Activated T-cell treated with anti-CD3 and anti-CD28 coated beads, Interleukin-2, amount 50 U/mL, for 24 hours (primary cell): ENCODE measurements at places on chromosomes 6 and 20.

DNA sequence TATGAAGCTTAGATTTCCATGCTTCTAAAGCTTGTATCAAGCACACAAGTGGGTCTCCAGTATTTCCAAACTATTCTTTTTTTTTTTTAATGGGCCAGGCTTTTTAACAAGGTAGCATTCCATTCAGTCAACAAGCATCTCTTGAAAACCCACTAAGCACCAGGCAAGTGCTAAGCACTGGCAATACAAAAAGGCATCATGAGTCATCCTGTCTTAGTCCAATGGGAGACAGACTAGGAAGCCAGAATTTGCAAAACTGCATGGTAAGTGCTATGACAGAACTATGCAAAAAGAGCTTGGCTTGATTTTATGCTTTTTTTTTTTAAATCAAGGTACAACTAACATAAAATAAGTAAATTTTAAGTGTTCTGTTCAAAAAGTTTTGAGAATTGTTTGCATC is 109.3 kb upstream of the DST start:
- H3K27me3 ChIP-seq, result peaks cover 8% of the 10 kb centered on the region
- no peak for DNase-seq
- H3K4me3 ChIP-seq, result no peak overlapping the region
- peaks cover 10% of the 10 kb centered on the region for H3K4me1 ChIP-seq
- no peak overlapping the region for H3K27ac ChIP-seq
- no peaks in the 10 kb centered on the region for H3K36me3 ChIP-seq

- no peaks in the 10 kb centered on the region for H3K36me3 ChIP-seq
- peaks cover 30% of the 10 kb centered on the region for H3K27me3 ChIP-seq
- DNase-seq, result no peak
- H3K4me3 ChIP-seq, result no peak overlapping the region
These were observed 58.8 kb downstream of the MKKS start for GRCh38 chr20:10375191-10375590.

GRCh38 chr6:97189767-97190166 is 93.2 kb downstream of the MMS22L start:
- no peak overlapping the region for H3K27ac ChIP-seq
- DNase-seq, result no peak
- H3K27me3 ChIP-seq, result no peaks in the 10 kb centered on the region
- H3K4me1 ChIP-seq, result no peaks in the 10 kb centered on the region
- peaks cover 18% of the 10 kb centered on the region for H3K36me3 ChIP-seq
- H3K4me3 ChIP-seq, result no peak overlapping the region

GRCh38 chr6:125167579-125167978 is 14.0 kb downstream of the TPD52L1 start:
- no peak overlapping the region for H3K4me3 ChIP-seq
- no peak for DNase-seq
- H3K27ac ChIP-seq, result no peak overlapping the region
- H3K27me3 ChIP-seq, result peaks cover 16% of the 10 kb centered on the region

DNA sequence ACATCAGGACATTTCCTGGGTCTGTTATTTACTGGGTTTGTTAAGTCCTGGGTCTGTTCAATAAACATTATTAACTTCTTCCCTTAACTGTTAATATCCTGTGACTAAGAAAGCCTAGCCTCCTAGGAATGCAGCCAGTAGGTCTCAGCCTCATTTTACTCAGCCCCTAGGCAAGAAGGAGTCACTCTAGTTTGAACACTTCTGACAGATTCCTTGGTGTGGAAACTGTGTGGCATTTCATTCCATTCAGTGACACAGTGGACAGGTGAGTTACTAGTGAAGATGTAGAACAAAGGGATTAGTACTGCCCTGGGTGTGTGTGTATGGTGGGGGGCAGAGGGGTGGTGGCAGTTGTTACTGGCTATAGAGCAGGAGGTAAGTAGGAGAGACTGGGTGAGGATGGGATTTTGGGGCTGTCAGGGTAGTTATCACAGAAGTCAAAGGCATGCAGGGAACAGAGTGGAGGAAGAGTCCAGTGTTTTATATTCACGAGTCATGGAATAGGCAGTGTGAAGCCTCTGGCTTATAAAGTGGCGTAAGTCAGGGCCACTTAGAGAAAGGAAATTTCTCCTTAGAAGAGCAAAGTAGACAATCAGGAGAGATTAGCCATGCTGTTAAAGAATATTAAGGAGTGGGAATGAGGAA is 28.4 kb downstream of the RNF182 start:
- no peak overlapping the region for H3K27ac ChIP-seq
- H3K27me3 ChIP-seq, result peaks cover 14% of the 10 kb centered on the region
- no peaks in the 10 kb centered on the region for H3K4me1 ChIP-seq
- no peaks in the 10 kb centered on the region for H3K36me3 ChIP-seq
- DNase-seq, result no peak
- H3K4me3 ChIP-seq, result no peak overlapping the region

DNA sequence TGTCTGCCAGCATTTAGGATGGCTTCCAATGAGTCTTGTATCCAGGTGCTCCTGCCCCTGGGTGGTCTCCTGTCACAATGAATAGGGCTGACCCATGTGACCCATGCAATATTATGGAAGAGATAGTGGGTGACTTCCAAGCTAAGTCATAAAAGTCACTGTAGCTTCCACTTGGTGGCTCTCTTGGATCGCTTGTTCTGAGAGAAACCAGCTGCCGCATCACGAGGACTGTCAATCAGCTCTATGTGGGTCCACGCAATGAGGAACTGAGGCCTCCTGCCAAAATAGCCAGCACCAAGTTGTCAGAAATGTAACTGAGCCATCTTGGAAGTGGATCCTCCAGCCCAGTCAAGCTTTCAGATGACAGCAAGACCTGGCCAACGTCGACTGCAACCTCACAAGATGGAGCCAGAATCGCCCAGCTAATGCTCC is 14.9 kb upstream of the MATN4 start:
- peaks cover 26% of the 10 kb centered on the region for H3K36me3 ChIP-seq
- no peak for DNase-seq
- H3K27ac ChIP-seq, result no peak overlapping the region

DNA sequence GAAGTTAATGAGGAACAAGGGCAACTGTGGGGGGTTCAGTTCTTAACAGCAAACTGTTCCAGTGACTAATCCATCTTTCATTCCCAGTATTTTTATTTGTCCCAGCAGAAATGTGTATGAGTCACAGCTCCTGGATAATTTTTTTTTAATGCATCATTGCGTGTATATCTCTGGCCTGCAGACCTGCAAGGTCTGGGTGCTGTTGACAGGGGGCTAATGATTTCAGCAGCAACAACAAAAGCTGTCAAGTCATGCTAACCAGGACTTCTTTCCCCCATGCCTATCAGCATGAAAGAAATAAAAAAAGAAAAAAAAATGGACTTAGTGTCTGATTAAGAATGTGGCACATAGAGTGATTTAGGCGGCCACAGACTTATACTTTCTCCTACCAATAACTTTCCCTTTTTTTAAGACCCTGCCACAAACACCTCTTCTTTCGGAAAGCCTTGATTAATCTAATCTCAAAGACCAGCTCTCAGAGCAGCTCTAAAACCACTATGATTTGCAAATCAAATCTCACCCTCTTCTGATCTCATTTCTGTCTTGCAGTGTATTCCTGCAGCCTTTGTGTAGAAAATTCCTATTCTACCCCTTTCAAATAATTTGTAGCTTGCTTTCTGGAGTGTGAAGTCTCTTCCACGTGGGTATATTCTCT is 14.2 kb upstream of the PREX1 start:
- H3K36me3 ChIP-seq, result no peaks in the 10 kb centered on the region
- no peak for DNase-seq
- no peak overlapping the region for H3K27ac ChIP-seq
- no peaks in the 10 kb centered on the region for H3K27me3 ChIP-seq
- peaks cover 24% of the 10 kb centered on the region for H3K4me1 ChIP-seq
